ENCODE measurements at places on chromosomes 3 and 15. TPM values are rescaled to one million over a fixed set of nuclear protein-coding genes. Genes with fewer than 3 reads are reported as not detected.

Gene FAM81A
- total RNA-seq: 3.2 TPM

Gene CAMP
- total RNA-seq: 2.4 TPM

Gene BOC
- total RNA-seq: 3.8 TPM

Gene B3GNT5
- 3.1 TPM for total RNA-seq

Gene FETUB
- not detected for total RNA-seq

Gene CBLB
- 12.9 TPM for total RNA-seq
